Ovary (tissue), 10 donors: ENCODE measurements at places on chromosomes 11 and 22.

DNA sequence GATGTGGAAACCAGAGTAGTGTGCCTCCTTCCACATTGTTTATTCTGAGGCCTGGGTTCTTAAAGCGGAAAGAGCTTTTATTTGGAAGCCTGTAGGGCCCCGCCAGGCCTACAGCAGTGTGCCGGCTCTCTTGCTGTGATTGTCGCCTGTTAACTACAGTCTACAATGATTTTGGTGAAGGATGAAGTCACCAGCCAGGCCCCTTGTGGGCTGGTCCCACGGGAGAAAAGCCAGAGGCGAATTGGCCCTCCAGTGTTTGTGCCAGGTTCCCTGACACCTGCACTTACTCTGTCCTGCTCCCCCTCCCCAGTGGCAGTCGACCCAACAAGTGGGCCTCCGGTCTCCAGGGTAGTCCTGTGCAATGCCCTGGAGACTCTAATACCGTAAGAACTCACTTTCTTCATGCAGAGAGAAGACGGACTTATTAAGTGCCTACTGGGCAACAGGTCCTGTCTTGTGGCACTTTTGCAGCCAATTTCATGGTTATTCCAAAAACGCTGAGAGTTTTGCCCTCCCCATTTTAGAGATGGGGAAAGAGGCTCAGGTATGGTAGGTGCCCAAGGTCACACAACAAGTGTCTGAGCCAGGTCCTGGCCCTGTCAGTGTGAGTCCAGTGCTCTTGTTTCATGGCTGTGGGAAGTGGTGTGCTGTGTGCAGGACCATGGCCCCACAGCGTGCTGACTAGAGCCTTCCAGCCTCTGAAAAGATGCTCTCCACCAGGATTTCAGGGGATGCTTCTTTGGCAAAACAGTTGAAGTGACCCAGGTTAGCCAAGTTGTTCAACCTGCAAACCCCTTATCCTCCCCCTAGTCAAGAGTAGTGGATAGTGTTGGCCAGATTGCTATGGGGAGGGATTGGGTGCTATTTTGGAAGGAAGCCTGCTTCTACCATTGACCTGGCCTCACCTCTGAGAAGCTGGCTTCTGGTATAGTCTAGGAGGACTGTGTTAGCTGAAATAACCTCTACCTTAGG is 1.4 kb downstream of the MICAL2 start:
- no peak for DNase-seq

- DNase-seq, result no peak
Measured at GRCh38 chr11:130731401-130731800, 184.9 kb downstream of the SNX19 start.

GRCh38 chr11:94849839-94850238 is 81.7 kb downstream of the AMOTL1 start:
- peak; percentile 42 for DNase-seq

DNA sequence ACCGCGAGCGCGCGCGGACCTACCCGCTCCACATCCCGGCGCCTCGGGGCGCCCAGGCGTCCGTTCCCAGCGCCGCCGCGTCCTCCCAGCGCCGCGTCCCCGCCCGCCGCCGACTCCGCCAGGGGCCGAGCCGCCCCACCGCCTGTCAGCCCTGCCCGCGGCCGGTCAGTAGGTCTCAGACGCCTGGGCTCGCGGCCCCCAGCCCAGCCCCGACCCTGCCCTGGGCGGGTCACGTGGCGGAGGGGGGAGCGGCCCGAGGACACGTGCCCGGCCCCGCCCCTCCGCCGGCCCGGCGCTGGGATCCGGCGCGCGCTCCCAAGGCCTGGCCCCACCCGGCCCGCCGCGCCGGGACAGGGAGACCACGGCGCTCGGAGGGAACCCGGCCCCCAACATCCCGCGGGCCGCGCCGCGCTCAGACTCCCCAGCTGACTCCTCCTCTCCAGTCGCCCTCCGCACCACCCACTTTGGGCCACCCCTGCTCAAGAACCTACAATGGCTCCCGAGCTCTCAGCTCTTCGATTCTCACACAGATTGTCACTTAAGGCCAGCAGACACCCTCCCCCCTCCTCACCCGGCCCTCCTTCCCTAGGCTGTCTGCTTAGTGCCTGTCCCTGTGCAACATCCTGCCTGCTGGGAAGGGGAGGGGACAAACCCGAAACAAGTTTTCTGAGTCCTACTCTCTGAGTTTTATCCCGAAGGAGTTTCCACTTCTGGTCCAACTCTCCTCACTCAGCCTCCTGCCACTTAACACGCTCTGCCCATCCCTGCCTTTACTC is at the start of gene RAB3IL1:
Gene RAB3IL1 (minus strand): TSS at position 233 of the 776 bp plus-strand sequence. CDS start 199 bp downstream, at position 34.
- DNase-seq, result peak; percentile 86

- DNase-seq, result no peak
Measured at GRCh38 chr22:26893173-26894110, 236.1 kb downstream of the MIAT start.

- DNase-seq, result no peak
Measured at GRCh38 chr11:26143566-26144290, 188.2 kb upstream of the ANO3 start.

DNA sequence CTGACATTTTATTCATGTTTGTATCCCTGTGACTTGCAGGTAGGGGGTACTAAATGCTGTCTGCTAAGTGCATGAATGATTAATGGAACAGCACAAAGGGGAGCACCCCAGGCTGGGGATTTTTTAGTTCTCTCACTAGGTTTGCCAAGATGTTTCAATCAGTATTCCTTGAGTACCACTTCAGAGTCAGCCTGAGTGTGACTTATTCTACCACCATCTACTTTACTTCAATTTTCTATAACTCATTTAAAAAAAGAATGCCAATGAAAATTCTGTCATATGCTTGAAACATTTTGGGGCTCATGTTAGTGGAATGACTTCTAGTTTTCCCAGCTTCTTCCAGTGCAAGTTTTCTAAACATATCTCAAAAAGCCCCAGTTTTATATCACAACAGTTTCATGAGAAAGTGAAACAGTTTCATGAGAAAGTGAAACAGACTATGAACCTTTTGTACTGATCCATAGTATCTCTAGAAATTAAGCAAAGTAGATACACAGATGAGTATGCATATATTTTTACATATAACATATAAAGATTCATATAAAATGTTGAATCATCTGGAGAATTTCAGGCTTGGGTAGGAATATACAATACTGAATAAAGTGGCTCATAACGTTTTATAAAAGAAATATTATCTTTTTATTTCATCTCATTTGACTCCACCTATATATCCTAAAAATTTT is 252.4 kb downstream of the GRM5 start:
- no peak for DNase-seq

DNA sequence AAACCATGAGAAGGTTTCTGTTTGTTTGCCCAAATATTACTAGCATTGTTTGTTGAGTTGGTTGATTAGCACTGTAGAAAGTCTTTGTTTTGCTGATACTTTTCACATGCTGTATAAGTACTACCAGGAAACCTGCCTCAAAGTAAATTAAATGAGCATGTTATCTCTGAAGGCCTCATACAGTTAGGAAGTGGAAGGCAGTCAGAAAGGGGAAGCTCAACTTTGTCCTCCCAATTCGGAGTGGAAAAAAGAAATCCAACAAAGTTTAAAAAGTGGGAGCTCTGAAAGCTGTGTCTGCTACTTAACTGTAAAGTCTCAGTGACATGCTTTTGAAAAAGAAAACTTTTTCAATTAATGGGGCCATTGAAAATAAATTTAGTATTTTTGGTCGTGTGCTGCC is 188.3 kb upstream of the BLID start:
- no peak for DNase-seq

- no peak for DNase-seq
Measured at GRCh38 chr22:19240813-19241592, 50.5 kb downstream of the CLTCL1 start.

DNA sequence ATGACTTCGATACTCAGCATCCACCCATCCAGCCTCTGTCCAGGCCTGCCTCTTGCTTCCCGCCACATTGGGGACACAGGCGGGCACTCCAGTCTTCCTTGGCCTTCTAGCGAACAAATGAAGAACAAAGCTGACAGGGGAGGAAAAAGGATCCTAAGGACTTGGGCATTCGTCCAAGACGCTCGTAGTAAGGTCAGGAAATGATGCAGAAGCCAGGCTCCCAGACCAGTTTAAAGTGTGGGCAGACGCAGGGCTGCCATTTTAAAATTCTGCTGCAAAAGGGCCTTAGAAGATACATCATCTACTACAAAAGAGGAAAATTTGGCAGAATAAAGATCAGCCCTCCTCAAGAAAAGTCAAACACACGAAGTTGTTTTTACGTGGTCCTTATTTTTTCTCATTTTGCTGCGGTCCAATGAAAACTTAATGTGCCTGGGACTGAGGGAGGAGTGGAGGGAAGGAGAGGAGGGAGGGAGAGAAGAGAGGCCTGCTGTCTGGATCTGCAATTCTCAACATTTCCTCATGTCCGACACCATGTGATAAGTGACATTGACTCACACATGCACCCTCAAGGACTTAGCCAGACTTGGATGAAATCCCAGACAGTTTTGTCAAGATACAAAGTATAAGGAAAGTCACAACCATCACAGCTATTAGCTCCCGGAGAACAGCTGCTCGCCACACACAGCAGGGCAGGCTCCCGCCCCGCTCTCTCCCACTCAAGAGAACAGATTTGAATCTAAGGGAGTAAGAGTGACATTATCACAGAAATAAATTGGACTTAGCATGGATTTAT is 5.7 kb downstream of the DNAL4 start:
- DNase-seq, result peak; percentile 66
